ENCODE measurements at places on chromosomes 4 and X.

DNA sequence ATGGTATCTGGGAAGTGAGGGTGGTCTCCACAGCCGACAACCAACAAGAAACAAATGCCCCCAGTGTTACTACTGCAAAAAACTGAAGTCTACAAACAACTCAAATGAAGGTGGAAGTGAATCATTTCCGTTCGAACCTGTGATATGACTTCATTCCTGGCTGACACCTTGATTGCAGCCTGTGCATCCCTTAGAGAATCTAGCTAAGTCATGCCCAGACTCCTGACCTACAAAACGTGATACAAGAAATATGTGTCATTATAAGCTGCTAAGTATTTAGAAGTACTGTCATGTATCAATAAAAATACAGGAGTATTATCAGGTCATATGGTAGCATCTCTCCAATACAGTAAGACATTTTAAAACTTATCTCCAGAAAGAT, 959.7 kb upstream of the LCORL start:
- no peak for DNase-seq

DNA sequence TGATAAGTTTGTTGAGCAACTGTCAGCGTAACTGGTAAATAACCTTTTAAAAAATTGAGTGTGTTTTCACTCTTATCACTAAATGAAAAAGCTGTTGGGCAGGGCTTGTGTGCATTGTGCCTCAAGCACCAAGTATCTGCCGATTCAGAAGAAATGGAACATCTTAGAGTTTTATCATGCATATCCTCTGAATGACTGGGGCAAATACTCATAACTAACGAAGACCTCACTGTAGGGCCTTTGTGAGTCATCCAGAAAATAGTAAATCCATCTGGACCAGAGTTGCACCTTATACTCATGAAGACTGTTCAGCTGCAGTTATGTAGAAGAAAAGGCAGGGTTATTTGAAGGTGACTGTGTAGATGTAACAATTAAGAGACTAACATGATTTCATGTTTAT, 222.1 kb downstream of the CAMK2D start:
- no peak for DNase-seq

DNA sequence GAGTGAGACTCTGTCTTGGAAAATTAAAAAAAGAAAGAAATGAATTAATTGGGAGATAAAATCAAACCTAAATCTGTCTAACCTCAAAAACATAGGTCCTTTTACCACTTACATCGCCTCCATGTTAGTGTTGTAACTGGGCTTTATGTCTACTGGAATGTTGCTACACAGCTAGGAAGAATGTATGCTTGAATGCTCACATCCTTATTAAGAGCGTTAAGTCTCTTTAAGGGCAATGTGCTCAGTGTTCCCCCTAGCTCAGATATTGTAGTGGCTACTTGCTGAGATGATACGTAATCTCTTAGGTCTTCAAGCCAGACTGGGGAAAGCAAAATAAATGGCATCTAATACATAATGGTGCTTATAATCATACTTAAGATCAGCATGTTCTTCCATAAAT, 1072.8 kb downstream of the PDHA2 start:
- DNase-seq: no peak

- DNase-seq: no peak
Measured at GRCh38 chr4:6258026-6258360, 11.7 kb upstream of the WFS1 start.

- DNase-seq: no peak
Measured at GRCh38 chrX:85928606-85929005, 118.8 kb downstream of the CHM start.

GRCh38 chr4:105966051-105966450, 70.8 kb downstream of the NPNT start:
- no peak for DNase-seq

GRCh38 chr4:176393306-176394013, 73.7 kb downstream of the SPCS3 start:
- DNase-seq: no peak

GRCh38 chrX:68913249-68913547, 84.4 kb downstream of the EFNB1 start:
- no peak for DNase-seq

GRCh38 chr4:102789317-102789717, 28.5 kb upstream of the MANBA start:
- DNase-seq: no peak

GRCh38 chr4:133148690-133149363, at the start of gene PCDH10:
TSS of gene PCDH10 (plus strand) at chr4:133149294. CDS start at chr4:133150141, 847 bp downstream.
- peak; percentile 45 for DNase-seq

- DNase-seq: no peak
Measured at GRCh38 chr4:7364979-7365378, 69.8 kb downstream of the PSAPL1 start.

GRCh38 chr4:122764821-122765215, 32.3 kb downstream of the BBS12 start:
- no peak for DNase-seq

DNA sequence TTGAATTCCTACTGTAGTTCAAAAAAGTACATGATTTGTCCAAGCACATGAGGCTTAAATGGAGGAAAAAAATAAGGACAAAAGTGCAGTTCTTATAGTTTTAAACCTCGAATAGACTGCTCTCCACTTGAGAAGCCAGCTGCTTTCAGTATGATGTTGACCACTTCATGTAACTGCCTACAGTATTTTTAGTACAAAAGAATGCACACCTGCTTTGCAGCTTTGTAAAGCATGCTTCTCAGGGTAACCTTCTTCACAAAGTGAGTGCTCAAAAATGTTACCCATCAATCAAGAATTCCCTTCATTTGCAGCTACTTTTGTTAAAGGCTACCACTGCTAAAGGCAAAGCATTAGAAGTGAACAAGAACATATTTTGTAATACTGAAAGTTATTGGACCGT, 83.4 kb upstream of the FAM47B start:
- DNase-seq: no peak

DNA sequence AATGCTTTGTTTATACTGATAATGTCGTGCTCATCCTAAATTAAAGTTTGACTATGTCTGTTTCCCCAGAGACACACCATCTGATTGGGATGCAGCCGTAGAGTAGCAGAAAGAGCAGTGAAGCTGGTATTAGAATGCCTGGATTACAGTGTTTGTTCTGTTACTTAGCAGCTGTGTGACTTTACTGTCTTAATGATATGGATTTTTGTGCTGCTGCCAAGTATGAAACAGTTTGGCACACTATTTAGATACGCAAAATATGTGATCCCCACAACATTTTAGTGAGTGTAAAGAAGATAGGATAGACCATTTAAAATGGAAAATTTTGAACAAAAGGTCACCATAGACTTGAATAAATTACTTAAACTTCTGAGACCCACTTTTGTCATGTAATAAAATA, 1.2 kb upstream of the CHIC1 start:
- DNase-seq: no peak

GRCh38 chr4:80343887-80344286, 8.4 kb downstream of the CFAP299 start:
- no peak for DNase-seq

DNA sequence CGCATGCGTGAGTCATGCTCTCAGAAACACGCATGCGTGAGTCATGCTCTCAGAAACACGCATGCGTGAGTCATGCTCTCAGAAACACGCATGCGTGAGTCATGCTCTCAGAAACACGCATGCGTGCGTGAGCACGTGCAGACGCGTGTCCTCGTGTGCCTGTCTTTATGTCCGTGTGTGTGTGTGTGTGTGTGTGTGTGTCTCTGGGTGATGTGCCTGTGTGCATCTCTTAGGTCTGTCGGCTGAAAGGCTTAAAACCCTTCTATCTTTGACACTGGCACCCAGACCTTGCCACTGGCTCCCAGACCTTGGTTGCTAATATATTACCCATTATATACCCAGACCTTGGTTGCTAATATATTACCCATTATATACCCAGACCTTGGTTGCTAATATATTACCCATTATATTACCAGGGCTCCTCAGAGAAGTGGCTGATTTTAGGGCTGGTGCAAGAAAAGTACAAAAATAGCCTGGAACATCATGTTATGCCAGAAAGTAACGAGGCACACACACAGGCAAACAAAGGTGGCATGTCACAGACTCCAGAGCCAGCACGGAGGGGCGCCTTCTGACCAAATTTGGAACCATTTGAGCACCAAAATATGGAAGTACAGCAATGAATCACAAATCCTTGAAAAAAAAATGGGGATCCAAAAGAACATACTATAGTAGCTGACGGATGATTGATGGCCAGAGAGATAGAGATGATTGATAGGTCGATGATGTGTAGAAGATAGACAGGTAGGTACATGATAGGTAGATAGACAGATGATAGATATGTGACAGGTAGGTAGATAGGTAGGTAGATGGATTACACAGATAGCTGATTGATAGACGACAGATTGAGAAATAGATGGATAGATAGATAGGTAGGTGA, 19.2 kb upstream of the ADRA2C start:
- DNase-seq: no peak

- DNase-seq: no peak
Measured at GRCh38 chrX:125436855-125437254, 117.2 kb downstream of the TEX13C start.

GRCh38 chr4:23171976-23172375, 479.2 kb downstream of the GBA3 start:
- no peak for DNase-seq

DNA sequence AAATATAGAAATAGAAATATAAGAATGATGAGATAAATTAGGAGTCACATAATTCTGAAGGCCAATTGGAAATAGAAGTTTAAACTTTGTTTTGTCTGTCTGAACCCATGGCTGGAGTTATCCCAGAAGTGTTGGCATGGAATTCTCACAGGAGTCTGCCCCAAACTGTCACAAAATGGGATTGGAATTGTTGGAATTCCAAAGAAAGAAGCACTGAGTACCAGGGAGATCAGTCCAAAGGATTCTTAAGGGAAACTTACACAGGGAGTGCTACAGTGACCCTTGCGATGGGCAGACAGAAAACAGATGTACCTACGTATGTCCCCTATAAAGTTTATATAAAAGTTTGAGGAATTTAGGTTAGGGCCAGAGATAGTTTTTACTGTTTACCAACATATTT, 1607.7 kb downstream of the ARAP2 start:
- DNase-seq: no peak

- DNase-seq: no peak
Measured at GRCh38 chr4:115515772-115516171, 402.4 kb upstream of the NDST4 start.

DNA sequence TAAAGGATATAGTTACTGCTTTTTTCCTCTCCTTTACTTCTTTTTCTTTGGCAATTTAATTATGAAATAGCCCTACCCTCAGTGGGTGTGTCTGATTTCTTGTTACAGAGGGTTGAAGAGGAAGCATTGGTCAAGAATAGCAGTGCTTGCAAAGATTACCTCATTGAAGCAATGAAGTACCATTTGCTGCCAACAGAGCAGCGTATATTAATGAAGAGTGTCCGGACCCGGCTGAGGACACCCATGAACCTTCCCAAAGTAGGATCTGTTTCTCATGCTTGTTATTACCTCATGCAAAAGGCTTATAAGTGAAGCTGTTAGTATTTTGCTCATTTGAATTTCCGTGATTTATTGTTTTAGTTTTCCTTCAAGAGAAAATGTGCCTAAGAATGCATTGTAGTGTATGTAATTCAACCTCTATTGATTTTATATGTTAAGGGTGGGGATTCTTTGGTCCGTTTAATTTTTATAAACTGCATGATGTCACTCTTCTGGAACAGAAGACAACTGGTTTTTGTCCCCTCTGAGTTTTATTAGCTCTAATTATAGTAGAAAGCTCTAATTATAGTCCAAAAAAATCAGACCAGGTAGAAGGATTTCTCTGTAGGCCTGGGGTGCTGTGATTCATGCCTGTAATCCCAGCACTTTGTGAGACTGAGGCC, 27.9 kb upstream of the MSMO1 start:
- DNase-seq: no peak

- DNase-seq: no peak
Measured at GRCh38 chrX:13248867-13249486, 70.9 kb downstream of the ATXN3L start.

- DNase-seq: no peak
Measured at GRCh38 chr4:6779667-6780565, 2.6 kb upstream of the KIAA0232 start.

DNA sequence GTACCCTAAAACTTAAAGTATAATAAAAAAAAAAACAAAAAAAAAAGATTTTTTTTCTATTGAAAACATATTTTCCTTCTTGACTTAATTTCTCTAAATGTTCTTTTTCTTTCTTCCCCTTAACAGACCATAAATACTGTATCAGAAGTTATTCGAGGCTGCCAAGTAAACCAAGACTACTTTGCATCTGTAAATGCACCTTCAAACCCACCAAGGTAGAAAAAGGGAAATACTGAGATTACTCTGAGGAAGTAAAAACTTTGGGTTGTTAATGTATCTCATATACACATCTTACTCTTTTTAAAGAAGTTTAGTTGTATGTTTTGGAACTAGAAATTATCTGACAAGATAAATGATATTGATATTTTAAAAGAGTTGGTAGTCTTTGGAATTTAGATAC, 65.6 kb downstream of the USO1 start:
- DNase-seq: no peak

DNA sequence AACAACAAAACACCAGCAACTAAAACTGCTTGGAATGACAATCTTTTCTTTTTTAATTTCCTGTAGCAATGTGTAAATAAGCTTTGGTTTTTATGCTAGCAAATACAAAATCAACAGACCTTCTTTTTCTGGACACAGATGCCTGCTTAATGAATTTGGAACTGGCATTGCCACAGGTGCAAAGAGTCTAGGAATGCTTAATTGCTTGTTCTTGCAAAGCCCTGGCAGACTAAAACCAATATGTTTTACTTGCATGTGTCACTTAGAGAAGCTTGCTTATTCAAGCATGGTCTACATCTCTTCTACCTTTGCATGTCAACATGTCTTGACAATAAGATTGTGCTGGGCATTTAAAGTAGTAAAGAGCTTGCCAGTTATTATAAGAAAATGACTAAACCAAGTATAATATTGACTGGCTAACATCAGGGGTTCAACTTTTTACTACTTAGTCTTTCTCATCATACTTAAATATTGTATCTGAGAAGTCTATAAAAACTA, 656.7 kb upstream of the NDST4 start:
- no peak for DNase-seq

DNA sequence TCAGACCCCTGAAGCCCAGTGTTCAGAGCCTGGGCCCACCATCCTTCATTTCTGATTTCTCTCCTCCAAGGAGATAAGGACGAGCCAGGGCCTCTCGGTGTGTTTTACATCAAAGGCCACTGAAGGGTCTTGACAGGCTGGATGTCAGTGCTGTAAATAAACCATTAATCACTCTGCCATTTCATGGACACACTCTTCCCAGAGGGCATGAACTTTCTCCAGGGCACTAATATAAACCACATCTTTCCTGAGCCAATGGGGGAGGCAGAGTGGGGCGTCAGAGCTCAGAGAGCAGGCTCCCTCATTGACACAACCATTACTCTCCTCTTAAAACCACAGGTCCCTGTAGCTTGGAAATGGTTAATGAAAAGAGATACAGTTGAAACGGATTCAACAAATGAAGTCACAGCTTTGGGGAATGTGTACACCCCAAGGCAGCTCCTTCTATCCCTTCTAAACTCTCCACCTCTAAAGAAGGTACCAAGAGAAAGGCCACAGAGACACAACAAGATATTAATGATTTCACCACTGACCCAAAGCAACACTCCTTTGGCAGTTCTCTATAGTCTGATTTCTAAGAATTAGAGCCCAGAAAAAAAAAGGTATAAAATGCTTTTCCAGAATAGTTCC, 200.6 kb downstream of the CHIC2 start:
- DNase-seq: no peak
